ENCODE measurements at places on chromosomes 12 and 14.

DNA sequence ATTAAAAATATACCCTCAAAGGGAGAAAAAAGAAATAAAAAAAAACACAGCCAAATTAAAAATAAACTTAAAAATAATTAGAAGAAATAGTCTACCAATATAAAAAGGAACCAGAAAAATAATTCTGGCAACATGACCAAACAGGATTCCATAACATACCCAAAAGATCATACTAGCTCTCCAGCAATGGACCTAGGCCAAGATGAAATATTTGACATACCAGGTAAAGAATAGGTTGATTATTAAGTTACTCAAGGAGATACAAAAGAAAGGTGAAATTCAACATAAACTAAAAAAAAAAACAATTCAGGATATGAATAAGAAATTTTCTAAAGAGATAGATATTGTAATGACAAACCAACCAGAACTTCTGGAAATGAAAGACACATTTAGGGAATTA, 121.3 kb upstream of the SCAF11 start:
- DNase-seq: no peak

DNA sequence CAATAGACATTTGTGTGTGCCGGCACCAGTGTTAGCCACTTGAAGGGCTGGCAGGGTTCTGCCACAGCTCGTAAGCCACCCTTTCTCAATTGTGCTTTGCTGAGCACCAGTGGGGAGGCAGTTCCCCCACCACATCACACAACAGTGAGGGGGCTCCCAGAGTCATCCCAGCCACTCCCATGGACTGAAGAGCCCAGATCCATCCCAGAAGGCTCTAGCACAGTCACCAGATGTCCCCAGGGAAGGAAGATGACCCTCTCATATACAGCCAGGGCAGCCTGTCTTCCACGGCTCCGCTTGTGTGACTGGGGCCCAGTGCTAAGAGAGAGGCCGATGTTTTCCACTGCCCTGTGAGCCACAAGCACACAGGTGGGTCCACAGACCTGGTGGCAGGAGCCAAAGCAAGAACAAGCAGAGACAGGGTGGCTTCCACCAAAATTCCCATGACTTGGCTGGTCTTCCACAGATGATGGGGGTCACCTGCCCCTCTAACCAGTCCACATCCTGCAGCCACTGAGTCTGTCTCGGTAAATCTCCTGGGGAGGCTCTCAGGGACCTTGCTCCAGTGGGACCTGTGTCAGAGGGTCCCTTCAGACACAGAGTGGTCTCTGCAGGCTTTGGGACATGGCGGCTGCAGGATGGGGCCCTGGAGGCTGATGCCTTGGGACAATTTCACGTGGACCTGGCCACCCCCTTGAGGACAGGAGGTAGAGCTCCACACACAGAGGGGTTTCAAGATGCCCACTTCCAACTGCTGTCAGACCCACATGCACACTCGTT, 71.9 kb upstream of the DDX11 start:
- no peak for DNase-seq

GRCh38 chr14:52755607-52756316, 25.8 kb downstream of the STYX start:
- DNase-seq: no peak

GRCh38 chr14:69808919-69809808, 12.1 kb upstream of the SLC10A1 start:
- DNase-seq: no peak

DNA sequence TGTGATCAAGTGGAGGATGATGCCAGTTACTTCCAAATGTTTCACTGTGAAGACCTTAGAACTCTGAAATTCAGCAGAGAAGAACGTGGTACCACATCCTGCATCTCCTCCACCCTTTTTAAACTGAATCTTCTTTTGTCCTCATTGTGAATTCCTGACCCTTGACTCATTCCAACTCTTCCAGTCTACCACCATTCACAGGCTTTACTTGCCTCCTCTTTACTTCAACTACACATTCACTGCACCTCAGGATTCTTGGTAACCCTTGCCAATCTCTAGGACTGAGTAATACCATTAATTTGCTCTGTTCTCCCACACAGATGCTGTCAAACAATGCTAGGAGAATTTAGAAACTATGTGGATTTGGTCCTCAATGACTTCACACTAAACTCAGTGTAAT, 37.3 kb downstream of the PPP1R12A start:
- no peak for DNase-seq

DNA sequence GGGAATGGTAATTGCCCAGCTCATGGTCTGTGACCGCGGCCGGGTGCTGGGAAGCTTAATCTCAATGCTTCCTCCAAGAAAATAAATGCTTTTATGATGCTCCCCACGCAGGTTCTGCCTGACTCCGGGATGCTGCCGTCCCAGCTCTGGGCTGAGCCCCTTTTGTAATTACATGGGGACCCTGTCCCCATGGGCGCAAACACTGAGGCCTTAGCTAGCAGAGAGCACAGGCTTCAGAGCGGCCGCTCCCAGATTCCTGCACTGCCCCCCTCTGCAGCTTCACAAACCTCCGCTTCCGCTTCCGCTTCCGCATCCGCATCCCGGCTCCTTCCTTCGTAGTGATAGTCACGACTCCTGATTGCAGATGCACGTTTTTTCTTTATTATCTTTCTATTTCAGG, 129.5 kb downstream of the KIF26A start:
- DNase-seq: no peak

DNA sequence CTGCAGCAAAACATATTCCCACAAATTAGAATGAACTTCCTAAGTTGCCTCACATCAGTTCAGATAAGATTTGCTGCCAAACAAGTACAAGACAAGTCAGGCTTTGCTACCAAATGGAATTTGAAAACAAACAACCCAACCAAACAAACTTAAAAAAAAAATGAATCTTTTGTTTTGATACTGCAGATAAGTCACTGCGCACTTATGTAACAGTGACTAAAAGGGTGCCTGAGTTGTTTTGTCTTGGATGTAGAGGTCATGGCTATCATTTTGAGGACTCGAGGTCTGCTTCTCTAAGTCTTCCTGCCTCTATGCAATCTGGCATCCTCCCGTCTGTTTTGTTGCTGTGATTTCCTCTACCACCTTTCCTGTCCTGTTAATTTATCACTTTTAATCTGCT, 11.1 kb upstream of the EPS8 start:
- DNase-seq: no peak

DNA sequence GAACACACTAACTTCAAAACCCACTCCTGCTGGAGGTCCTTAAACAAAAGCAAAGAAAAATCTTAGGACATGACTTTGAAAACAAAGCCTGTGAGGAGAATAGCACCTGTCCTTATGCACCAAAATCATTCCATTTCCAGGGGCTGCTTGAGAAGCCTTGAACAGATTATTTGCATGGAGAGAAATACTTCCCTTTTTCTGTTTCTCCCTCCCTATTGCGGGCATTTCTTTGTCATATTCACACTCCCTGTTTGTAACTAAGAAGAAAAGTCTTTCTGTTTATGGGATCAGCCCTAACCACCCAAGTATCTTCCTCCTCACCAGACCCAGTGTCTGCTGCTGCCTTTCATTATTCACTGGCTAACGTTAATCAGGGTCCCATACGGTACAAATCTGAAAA, 218.8 kb downstream of the DPF3 start:
- no peak for DNase-seq

DNA sequence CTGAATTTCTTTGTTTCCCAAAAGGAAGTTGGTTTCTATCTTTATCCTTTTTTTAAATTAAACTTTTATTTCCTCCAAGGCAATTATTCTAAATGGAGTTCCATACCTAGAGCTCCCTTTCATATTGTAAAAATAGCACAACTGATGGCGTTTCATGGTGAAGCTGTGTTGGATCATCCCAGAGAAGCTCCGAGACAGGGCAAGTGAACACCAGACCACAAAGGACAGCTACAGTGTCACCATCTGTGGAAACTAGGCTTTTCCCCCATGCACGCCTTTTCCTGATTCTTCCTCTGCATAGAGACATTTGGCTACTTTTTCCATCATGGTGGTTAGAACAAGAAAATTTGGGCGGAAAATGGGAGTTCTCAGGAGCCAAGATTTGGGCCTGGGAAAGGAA, 12.7 kb downstream of the TPCN1 start:
- no peak for DNase-seq

DNA sequence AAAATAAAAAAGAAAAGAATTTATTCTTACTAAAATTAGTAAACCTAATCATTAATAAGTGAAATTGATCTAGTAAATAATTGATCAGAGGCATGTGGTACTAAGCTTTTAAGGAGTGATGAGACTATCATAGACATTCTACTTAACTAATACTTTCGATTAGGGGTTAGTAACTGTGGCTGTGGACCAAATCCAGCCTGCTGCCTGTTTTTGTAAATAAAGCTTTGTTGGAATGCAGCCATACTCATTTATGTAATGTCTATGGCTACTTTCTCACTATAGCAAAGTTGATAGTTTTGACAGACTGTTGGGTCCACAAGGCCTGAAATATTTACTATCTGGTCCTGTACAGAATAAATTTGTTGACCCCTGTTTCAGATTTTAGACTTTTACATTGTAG, 63.2 kb downstream of the PLEKHA5 start:
- no peak for DNase-seq

DNA sequence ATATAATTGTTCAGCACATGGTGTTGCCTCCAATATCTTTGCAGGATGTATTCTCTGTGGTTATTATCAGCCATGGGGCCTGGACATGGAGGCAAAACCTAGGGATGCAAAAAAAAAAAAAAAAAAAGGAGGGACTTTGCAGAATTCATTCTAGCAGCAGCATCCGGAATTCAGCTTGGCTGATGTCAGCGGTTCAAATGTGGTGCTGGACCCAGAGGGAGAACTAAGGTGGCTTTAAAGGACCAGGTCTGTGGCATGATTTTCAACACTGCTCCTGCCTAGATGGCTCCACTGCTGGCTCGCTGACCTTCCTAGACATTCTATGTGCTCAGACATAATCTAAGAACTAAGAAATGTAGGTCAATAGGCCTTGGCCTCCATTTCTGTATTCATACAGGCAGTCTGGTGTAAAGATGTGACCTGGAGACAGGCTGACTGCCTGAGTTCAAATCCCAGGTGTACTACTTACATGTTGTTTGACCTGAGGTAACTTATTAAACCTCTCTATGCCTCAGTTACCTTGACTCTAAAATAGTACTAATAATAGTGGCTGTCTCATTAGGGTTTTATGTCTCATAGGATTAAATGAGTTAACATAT, 108.6 kb downstream of the PPM1A start:
- DNase-seq: no peak

DNA sequence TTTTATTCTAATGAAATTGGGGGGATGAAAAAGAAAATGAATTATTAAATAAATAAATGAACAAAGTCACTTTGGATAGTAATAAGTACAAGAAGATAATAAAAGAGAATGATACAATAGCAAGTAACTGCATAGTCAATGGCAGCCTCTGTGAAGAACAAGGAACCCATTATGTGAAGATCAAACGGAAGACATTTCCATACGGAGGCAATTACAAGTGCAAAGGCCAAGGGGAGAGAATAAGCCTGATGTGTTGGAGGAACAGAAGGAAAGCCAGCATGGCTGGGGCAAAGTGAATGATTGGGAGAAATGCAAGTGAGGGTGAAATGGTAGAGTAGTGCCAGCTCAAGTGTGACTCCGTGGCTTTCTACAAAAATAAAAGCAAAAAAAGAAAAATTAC, 43.9 kb upstream of the CHPT1 start:
- no peak for DNase-seq

DNA sequence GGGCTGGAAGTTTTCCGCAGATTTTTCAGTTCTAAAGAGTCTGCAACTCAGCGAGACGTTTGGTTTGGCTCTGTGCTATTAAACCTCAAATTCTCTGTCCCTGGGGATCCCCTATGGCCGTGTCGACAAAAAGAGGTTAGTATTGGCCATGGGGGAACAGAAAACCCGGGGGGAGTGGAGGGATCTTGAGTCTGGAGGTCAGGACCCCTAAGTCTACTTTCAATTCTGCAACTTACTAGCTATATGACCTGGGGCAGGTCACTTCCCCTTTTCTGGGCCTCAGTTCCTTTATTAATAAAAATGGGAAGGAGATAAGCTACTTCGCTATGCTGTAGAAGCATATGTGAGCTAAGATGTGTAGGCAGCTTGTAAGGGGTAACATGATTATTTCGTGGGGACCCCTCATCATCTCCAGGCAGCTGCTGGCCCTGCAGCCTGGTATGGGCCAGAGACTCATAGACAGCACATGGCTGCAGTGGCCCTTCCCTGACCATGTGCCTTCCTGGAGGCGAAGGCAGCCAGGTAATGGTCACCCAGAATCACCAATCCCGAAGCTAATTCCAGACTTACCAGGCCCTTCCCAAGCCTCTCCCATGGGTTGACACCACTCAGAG, 8.6 kb downstream of the ASB2 start:
- no peak for DNase-seq

DNA sequence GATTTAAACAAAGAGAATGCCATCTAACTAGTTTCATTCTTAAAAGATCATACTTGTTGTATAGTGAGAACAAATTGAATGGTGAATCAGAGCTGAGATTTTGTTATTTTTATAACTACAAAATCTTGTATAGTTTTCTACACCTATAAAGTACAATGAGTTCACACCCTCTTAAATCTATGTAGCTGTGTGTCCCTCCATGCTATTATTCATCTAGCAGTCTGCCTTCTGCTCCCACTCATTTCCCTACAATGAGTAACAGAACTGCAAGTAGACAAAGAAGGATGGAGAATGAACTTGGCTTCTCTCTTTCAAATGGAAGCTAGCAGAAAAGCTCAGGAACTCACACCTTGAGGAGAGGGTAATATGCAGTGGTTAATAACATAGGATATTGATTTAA, 7.1 kb downstream of the IFNG-AS1 start:
- DNase-seq: no peak

DNA sequence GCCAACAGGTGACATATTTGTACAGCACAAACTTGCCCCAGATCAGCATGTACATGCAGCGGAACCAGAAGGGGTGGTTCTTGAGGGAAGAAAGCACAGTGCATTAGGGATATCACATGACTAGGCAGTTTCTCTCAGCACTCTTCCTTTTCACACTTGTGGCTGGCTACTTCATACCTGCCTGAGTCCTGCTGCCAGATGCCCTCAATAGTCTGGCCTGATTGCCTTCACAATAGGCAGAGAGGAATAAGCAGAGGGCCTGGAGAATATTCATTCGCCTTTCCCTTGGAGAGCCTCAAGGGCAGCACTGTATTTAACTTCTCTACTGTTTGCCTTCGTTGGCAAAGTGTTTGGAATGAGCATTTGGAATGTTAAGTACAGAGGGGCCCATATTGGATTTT, 7.9 kb downstream of the EMG1 start:
- no peak for DNase-seq

DNA sequence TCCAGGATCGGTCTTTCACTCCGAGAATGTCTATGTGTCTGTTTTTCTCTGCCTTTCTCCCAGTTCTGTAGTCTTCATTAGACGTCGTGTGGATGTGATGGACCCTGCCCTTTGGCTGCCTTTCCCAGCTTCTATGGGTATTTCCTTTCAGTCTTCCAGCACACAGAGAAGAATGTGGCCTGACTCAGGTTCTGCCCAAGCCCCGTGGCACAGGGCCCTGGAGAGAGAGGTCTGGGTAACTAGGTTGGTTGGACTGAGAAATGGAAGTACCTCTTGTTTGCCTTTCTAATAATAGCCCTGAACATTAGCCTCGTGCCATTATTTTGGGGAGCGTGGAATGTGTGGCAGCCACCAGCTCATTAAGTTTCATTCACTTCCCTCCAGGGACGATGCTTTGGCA, 3.8 kb downstream of the FOXJ2 start:
- DNase-seq: no peak

Measured in hematopoietic multipotent progenitor cell treated with erythropoietin and hydrocortisone succinate and interleukin-3 and kit ligand, for 15 days (in vitro differentiated cells).